ENCODE measurements at places on chromosomes 11 and 22.

- no peak for DNase-seq
These were observed 20.7 kb downstream of the DIXDC1 start for GRCh38 chr11:111957663-111958444.

DNA sequence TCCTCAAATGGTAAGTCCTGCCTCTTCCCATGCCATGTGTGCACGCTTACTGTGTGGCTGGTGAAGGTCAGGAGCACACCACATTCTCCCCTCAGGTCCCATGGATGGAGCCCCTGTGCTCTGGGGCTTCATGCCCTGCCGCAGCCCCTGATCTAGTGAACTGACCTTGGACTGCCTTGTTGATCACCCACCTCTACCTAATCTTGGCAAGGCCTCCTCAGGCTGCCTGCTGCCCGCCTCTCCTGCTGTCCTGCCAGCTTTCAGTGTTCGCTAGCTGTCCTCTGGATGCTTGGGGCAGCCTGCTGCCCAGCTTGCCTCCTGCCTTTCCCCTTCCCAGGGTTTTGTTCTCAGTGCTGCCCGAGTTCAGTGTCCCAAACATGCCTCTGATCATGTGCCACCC lies 38.1 kb downstream of the CABIN1 start:
- DNase-seq: no peak

- DNase-seq: no peak
These were observed 44.8 kb downstream of the GAS2 start for GRCh38 chr11:22711071-22711770.

DNA sequence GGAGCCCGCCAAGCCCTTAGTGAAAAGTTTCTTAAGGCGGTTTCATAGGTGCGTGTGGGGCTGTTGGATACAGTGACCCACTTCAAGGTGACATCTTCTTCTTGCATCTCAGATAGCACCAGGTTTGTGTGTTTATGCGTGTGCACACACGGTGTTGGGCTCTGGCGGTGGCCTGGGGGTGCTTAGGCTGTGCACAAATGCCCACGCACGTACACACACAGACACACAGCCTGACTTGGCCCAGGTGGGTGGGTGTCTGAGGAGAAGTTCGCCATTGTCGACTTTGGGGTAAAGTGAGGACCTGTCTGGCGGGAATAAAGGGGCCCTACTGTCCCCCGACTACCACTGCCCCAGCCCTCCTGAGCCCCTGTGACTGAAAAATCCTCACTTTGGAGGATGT lies 103.8 kb downstream of the KCNQ1 start:
- no peak for DNase-seq

DNA sequence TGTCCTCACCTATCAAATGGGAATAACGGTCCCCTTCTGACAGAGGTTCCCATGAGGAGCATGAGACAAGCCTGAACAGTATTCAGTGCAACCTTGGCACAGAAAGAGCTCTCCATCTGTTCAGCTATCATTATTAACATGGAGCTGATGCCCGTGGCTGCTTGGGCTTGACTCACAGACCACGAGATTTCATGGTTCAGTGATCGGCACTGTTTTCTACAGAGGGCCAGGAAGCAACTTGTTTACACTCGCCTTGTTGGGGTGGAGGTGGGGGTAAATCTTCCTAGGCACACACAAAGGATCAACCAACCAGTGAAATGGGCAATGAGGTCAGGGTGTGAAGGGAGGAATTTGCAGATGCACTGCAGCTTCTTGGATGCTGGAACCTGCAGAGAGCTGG lies 88.2 kb downstream of the CWC15 start:
- no peak for DNase-seq

DNA sequence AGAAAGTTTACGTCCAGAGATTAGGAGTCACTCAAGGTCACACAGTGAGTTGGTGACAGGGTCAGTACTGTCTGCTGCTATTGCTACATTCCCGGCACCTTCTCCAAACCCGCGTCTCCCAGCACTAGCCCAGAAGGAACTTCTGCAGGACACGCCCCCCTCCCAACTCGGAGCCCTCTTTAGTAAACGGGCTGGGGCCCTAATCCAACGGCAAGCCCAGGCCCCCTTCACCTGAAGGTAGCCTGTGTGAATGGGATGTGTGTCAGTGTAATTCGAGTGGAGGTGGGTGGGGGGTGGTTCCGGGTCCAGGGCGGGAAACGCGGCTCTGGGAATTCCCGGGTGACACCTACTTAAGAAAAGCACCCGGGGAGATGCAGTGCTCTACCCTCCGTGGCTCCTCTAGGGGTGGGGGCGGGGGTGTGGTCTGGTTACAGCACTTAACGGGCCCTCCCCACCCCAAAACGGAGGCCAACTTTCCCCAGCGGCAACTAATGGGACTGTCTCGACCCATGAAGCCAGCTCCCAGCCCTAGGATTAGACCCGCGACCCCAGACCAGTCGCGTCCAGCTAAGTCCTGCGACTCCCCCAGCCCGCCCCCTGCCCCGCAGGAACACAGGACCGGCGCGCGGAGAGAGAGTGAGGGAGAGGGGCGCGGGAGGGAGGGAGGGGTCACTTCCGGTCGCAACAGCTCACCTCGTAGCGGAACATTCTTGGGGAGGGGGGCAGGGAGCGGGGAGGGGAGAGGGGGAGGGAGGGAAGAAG lies 468 bp downstream of the PATL1 start:
- peak; percentile 50 for DNase-seq

- peak; percentile 19 for DNase-seq
These were observed 37.1 kb downstream of the ST3GAL4 start for GRCh38 chr11:126392633-126393013.

GRCh38 chr11:86142170-86142569 lies 73.3 kb upstream of the PICALM start:
- no peak for DNase-seq

DNA sequence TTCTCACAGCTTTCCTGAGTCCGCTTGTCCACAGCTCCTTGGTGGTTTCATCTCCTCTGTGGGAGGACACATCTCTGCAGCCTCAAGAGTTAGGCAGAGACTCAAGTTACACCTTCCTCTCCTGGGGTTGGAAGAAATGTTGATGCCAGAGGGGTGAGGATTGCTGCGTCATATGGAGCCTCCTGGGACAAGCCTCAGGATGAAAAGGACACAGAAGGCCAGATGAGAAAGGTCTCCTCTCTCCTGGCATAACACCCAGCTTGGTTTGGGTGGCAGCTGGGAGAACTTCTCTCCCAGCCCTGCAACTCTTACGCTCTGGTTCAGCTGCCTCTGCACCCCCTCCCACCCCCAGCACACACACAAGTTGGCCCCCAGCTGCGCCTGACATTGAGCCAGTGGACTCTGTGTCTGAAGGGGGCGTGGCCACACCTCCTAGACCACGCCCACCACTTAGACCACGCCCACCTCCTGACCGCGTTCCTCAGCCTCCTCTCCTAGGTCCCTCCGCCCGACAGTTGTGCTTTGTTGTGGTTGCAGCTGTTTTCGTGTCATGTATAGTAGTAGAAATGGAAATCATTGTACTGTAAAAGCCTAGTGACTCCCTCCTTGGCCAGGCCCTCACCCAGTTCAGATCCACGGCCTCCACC lies 11.7 kb downstream of the RASD2 start:
- DNase-seq: peak; percentile 74

DNA sequence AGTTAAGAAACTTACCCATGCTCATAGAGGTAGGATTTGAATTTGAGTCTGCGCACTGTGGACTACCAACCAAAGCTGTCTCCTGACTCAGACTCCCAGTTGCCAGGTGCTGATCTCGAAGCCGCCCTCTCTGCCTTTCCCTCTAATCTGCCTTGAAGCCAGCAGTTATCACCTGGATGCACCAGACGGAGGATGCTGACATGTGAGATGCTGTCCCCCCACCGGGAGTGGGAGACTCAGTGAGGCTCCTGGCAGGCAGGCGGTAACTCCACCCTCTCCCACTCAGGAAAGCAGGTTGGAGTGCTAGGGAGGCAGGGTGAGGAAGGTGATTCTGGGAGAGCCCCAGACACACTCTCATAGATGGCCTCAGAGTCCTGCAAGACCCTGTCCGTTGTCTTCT lies 40.4 kb downstream of the KIAA1671 start:
- no peak for DNase-seq

- no peak for DNase-seq
These were observed 15.5 kb upstream of the TMEM123 start for GRCh38 chr11:102467853-102468580.

- DNase-seq: peak; percentile 47
These were observed 13.1 kb upstream of the MMP1 start for GRCh38 chr11:102810950-102811660.

GRCh38 chr11:65124480-65125196 lies 2.5 kb downstream of the MRPL49 start:
- no peak for DNase-seq

DNA sequence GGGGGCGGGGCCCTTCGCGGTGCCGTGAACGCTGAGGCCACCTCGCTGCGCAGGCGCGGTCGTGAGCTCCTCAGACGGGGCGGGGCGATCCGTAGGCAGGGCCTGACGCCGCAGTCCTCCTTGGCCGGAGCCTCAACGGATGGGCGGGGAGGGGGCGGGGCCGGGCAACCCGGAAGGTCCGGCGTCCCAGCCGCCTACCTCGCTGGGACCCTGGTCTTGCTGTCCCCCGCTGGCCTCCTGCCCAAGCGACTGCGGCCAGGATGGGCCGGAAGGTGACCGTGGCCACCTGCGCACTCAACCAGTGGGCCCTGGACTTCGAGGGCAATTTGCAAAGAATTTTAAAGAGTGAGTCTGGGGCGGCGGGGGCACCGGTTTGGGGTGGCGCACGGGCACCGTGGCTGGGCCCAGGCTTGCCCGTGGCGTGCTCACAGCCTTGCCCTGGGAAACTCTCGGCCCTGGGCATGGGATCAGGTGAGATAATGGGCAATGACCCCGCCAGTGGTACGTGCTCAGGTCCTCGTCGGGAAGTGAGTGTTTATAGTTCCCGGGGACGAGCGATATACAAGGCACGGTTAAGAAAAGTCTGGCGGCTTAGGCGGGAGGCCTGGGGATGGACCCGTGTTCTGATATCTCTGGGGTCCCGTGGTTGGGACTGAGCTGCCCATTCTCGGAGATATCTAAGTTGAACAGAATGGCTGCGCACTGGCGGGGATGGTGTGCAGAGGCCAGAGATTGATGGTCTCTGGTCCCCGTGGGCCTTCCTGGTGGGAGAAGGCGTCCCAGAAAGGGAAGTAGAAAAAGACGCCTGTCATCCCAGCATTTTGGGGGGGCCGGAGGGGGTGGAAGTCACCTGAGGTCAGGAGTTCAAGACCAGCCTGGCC lies at the start of gene NADSYN1:
TSS of gene NADSYN1 (plus strand) at position 167 of the 881 bp plus-strand sequence. CDS start at position 261, 94 bp downstream.
- peak; percentile 93 for DNase-seq

- DNase-seq: no peak
These were observed 286.9 kb upstream of the PITPNB start for GRCh38 chr22:28205926-28206325.

DNA sequence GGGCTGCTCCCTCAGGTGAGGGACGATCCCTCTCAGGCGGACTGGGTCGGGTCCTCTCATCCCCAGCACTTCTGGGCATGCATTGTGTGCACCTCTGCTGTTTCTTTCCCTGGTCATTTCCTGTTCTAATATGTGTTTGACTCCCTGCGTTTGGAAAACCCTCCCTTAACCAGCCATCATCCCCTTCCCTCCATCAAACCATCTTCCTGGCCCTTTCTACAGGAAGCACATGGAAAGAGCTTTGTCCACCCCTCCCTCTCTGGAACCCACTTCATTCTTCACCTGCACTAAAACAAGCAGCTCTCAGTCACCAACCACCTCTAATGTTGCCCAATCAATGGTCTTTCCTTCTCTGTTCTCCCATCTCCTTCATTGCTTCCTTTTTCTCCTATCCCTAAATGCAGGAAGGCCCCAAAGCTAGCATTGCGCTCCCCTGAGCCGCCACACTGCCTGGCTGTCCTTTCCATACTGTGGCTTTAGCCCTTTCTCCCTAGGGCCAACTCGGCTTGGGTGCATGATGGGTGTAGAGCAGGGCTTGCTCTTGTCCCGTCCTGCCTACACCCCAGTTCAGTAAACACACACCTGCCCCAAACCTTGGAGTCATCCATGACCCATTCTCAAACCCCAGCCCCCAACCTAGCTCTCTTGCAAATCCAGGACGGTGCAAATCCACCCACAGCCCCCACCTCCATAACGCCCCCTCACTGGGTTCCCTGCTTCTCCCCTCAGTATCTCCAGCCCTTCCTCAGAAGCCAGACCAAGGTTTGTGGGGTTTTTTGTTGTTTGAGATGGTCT lies 5.4 kb upstream of the GAS2L1 start:
- no peak for DNase-seq

DNA sequence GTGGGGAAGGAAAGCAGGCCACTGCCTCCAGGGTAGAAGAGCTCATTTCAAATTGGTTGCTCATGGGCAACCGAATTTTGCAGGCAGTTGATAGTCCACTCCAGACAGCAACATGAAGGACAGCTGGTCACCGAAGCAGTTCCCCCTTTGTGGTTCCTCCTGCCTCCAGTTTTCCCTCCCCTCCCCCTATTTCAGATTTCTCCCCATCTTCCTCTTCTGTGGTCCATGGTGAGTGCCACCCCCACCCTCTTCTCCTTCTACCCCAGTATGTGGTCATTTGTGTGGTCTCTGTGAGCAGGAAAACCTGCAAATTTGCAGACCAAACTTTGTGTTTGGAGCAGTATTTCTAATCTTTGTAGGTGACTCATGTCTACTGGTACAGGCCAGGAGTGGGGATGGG lies 38.2 kb upstream of the PAK1 start:
- no peak for DNase-seq

- no peak for DNase-seq
These were observed 2.7 kb upstream of the MAPK12 start for GRCh38 chr22:50264104-50264745.

DNA sequence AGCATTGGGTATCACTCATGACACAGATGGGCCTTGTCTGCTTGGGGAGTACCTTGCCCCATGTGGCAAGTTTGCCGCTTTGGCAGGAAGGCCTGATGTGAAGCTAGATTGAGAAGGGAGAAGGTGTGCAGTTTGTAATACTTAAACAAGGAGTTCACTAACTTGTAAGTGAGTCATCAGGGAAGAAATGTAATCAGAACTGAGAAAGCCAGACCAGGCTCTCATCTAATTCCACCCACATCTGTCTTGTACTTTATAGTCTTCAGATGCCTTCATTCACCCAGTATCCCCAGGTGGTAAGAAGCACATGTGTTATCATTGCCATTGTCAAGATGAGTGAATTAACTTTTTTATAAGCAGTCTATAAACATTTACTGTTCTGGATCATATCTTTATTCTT lies 116.0 kb upstream of the DDI1 start:
- DNase-seq: no peak

DNA sequence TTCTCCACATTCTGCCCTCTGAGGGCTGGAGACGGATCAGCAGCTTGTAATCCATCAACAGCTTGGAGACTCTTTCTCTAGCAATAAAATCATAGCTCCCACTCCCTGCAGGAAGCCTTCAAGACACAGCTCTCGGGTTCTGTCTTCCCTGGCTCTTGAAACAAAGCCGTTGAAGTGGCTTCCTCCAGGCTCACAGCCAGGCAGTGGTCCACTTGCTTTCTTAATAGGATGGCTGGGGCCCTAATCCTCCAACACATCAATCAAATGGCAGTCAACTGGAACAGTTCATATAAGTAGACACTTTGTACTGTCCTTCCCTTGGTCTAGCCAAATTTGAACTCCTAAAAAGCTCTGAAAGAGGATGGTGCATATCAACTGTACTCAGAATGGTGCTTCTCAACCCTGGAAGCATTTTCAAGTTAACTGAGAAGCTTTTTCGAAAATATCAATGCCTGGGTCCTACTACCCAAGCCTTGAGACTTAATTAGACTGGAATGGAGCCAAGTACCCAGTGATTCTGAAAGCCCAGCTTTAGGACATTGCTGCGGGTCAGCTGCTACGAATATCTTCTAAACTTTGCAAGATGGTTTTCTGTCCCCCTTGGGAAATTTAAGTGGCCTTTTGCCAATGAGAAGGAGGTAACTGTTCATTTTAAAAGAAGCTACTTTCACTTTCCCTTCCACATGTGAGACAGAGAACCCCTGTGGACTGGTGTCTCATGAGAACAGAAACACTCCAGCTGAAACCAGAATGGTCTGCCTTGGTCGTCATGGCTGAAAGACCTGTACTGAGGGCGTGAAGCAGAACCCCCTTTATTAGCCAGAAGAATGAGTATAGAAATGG lies 74.7 kb downstream of the SC5D start:
- DNase-seq: peak; percentile 56

Data from fibroblast of skin of scalp (primary cell).